GM23248 (cell line): ENCODE measurements at places on chromosomes 6 and 20. TPM values are rescaled to one million over a fixed set of nuclear protein-coding genes. Genes with fewer than 3 reads are reported as not detected.

RGS17 gene
- polyA plus RNA-seq: 0.36 and 0.75 TPM in 2 replicates

C20orf141 gene
- polyA plus RNA-seq: not detected in 2 replicates

HAO1 gene
- not detected in 2 replicates for polyA plus RNA-seq

LGSN gene
- not detected in 2 replicates for polyA plus RNA-seq

SIRPB2 gene
- not detected in 2 replicates for polyA plus RNA-seq

OR2B6 gene
- polyA plus RNA-seq: not detected in 2 replicates

PHF20 gene
- 35.4 and 37.4 TPM in 2 replicates for polyA plus RNA-seq

FAM83C gene
- polyA plus RNA-seq: not detected in 2 replicates

SIM1 gene
- polyA plus RNA-seq: 1.2 and 1.5 TPM in 2 replicates

RANBP9 gene
- 8.0 and 8.8 TPM in 2 replicates for polyA plus RNA-seq

AFG1L gene
- polyA plus RNA-seq: 3.5 and 4.1 TPM in 2 replicates

C6orf52 gene
- polyA plus RNA-seq: 0.75 and 0.99 TPM in 2 replicates

RIPOR3 gene
- polyA plus RNA-seq: 0.49 TPM in 2 replicates

COL11A2 gene
- 0.05 and 0.31 TPM in 2 replicates for polyA plus RNA-seq

GUCA1A gene
- polyA plus RNA-seq: not detected in 2 replicates

TFAP2B gene
- polyA plus RNA-seq: not detected in 2 replicates

SLPI gene
- polyA plus RNA-seq: 3.4 and 3.7 TPM in 2 replicates

HRH3 gene
- not detected in 2 replicates for polyA plus RNA-seq

SIRPD gene
- polyA plus RNA-seq: not detected in 2 replicates

ATP6V1G2 gene
- polyA plus RNA-seq: 2.8 and 3.5 TPM in 2 replicates
